Adrenal gland (tissue), 19 donors: ENCODE measurements at places on chromosomes 7 and 10.
A peak's percentile ranks its signal among the peaks of the same experiment; 100 is the strongest.

DNA sequence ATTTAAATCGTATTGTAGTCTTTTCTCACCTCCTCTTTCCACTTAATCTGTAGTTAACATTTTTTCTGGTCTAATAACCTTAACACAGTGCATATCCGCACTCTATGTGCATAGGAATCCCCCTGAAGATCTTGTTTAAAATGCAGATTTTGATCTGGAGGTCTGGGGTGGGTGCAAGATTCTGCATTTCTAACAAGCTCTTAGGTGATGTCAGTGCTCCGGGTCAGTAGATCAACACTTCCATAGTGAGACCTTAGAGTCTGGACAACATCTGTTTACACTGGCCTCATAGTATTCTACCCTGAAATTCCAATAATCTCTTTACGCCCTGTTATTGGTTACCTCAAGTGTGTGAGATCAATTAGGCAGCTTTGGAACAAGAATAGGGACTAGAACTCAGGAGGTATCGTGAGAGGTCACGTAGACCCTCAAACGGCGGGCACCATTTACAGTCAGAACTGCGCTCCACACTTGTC, 434 bp upstream of the PLEKHA8 start:
- no peak for DNase-seq
- no peak overlapping the region for H3K4me3 ChIP-seq
- H3K27me3 ChIP-seq = no peaks in the 10 kb centered on the region
- no peaks in the 10 kb centered on the region for H3K36me3 ChIP-seq
- peaks cover 15% of the 10 kb centered on the region for H3K4me1 ChIP-seq
- H3K27ac ChIP-seq = peak overlapping the region; percentile 92

DNA sequence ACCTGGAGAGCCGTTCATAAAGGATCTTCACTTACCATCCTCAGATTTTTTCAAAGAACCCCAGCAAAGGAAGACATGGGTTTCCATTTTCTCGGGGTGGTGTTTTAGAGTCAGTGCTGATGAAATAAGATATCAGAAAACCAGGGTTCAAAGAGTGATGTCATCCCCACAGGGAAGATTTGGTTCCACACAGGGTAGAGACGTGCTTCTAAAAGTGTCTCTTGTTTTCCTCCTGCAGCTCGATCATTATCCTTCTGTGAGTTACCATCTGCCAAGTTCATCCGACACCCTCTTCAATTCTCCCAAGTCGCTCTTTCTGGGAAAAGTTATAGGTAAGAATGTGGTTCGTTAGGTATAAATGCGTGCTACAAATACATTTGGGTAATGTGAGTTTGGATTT, 323.8 kb upstream of the C7orf33 start:
- DNase-seq = no peak
- no peak overlapping the region for H3K4me3 ChIP-seq
- peaks cover 7% of the 10 kb centered on the region for H3K4me1 ChIP-seq
- H3K36me3 ChIP-seq = no peaks in the 10 kb centered on the region

DNA sequence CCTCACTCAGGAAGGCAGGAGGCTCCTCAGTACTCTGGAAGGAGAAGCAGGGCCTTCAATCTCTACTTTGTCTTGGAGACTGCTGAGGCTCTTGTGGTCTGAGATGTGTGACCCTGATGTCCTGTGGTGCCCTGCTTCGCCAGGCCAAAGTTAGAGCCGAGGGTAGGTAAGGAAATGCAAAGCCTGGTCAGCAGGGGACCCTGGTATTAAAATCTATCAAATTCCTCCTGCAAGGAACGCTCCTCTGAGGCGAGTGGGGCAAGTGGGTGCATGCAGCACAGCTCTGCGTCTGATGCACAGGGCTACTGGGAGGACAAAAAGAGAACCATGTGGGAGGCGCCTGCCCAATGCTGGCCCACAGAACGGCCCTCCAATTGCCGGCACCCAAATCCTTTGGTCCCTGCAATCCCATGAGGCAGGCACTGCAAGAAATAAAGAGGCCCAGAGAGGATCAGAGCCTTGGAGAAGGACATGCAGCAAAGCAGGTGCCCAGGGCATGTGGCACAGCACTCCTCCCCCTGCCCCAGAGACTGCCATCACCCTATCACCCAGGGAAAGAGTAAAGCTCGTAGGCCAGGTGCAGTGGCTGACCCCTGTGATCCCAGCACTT, 23.1 kb upstream of the ZMIZ1 start:
- H3K36me3 ChIP-seq = no peaks in the 10 kb centered on the region
- no peak for DNase-seq
- no peaks in the 10 kb centered on the region for H3K27me3 ChIP-seq
- H3K27ac ChIP-seq = no peak overlapping the region
- H3K4me3 ChIP-seq = no peak overlapping the region

DNA sequence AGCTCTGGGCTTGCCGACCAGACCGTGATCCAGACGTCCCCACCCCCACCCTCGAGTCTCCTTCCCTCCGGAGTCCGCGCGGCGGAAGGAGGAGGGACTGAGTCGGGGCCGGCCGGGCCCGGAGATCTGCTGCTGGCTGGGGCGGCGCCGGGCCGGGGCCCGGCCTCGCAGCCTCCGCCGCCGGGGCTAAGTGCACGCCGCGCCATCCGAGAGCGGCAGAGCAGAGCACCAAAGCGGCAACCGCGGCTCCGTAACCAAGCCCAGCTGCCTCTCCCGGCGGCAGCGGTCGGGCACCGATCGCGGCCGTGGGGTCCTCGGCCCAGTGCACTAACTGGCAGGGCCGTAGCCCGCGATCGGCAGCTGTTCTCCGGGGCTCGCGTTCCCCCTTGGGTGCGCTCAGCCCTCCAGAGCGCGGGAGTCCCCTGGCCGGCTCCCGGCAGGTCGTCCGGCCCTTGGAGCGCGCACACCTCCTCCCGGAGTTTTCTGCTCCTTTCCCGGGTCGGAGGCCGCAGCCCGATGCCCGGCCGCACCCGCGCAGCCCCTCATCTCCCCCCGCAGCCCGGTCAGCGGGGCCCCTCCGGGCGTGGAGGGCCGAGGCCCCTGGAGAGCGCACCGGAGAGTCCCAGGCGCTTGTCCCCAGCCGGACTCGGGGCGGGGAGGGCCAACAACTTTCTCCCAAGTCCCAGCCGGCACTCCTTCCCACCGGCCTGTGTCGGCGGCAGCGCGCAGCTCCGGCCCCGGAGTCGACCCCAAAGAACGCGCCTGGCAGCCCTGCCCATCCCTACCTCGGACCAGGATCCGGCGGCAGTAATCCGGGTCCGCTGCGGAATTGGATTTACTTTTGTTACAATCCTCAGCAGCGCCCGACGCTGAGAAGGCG, 799 bp downstream of the VAX1 start:
- no peak overlapping the region for H3K4me3 ChIP-seq
- DNase-seq = no peak
- no peaks in the 10 kb centered on the region for H3K36me3 ChIP-seq
- peaks cover 15% of the 10 kb centered on the region for H3K4me1 ChIP-seq
- no peak overlapping the region for H3K27ac ChIP-seq
- peaks cover 94% of the 10 kb centered on the region for H3K27me3 ChIP-seq

- no peaks in the 10 kb centered on the region for H3K36me3 ChIP-seq
- H3K27me3 ChIP-seq = no peaks in the 10 kb centered on the region
- H3K27ac ChIP-seq = no peak overlapping the region
- no peak overlapping the region for H3K4me3 ChIP-seq
Measured at GRCh38 chr7:80997841-80998240, 79.0 kb upstream of the SEMA3C start.

- H3K27me3 ChIP-seq = no peaks in the 10 kb centered on the region
- H3K27ac ChIP-seq = no peak overlapping the region
- DNase-seq = no peak
- no peak overlapping the region for H3K4me3 ChIP-seq
Measured at GRCh38 chr7:29401769-29402168, 161.9 kb upstream of the PRR15 start.

DNA sequence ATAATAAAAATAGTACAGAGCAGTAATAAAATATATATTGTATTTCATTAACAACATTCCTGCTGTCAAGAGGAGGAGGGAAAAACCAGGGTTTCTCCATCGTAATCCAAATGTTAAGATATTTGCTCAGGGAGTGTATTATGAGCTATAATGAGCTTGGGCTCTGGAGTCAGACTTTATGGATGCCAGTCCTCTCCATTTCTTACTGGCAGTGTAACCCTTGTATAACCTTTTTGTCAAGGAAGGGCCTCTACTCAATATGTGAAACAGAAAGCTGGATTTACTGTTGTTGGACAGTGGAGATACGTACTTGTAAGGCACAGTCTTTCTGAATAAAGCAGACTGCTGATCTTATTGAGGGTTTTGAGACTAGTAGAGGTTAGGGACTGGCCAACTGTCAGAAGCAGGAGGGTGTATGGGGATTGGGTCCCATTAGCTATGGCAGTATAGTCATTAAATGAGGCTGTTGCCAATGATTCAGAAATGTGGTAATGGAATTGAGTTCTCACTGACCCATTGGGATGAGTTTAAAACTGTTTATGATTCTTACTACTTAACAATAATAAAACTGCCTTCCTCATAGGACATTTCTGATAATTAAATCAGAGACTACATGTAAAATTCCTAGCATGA, 56.5 kb downstream of the ZNF277 start:
- H3K4me1 ChIP-seq = peaks cover 30% of the 10 kb centered on the region
- H3K36me3 ChIP-seq = no peaks in the 10 kb centered on the region
- DNase-seq = no peak
- no peaks in the 10 kb centered on the region for H3K27me3 ChIP-seq

DNA sequence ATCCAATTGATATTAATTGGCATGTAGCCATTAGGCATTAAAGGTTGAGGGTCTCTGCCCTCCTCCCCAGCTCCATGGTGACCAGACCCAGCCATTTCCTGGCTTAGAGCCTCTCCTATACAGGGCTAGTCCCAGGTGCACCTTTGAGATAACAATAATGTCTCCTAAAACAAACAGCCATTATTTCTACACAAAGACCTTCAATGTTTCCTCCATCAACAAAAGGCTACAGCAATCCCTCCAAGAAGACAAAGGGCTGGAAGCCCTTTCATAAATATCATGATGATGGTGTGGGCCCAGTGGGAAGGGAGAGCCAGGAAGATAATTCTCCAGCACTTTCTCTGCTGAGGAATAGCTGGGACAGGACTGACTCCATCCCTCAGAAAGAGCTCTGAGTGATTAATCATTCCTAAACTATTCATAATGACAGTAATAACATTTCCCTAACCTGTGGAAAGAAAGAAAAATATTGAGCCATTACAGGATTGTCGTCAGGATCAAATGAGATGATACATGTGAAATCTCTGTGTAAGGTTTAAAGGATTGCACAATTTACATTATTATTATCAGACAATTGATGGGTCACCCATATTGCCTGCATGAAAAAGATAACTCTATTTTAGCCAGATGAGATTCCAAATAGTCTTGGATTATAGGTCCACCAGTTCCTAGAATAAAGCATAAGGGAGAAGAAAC, 10.2 kb downstream of the PKD2L1 start:
- peaks cover 36% of the 10 kb centered on the region for H3K27me3 ChIP-seq
- H3K4me3 ChIP-seq = no peak overlapping the region
- DNase-seq = no peak
- H3K36me3 ChIP-seq = no peaks in the 10 kb centered on the region

GRCh38 chr7:121994625-121995410, 121.9 kb downstream of the PTPRZ1 start:
- no peak overlapping the region for H3K27ac ChIP-seq
- no peaks in the 10 kb centered on the region for H3K4me1 ChIP-seq
- H3K4me3 ChIP-seq = no peak overlapping the region
- no peaks in the 10 kb centered on the region for H3K27me3 ChIP-seq
- no peaks in the 10 kb centered on the region for H3K36me3 ChIP-seq
- peak; percentile 70 for DNase-seq

- no peak overlapping the region for H3K4me3 ChIP-seq
- no peaks in the 10 kb centered on the region for H3K36me3 ChIP-seq
- H3K27ac ChIP-seq = no peak overlapping the region
- peaks cover 4% of the 10 kb centered on the region for H3K27me3 ChIP-seq
- no peak for DNase-seq
Measured at GRCh38 chr7:1654111-1654510, 16.0 kb upstream of the ELFN1 start.

DNA sequence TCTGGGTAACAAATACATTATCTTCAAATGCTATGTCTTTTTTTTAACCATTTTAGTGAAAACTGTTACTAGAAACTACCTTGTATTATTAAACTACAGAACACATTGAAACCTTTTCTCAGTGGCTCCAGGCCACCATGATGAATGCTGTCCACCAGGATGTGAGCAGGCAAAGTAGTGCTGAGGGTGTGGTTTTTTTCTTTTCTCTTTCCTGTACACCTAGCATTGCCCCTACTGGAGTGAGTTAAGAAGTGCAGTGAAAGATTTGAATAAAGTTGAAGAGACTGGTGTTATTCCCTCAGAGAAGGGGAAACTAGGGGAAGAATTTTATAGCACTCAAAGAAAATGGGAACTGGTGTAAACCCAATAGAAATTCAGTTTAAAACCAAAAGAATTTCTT, 120.0 kb upstream of the SAMD8 start:
- H3K27me3 ChIP-seq = no peaks in the 10 kb centered on the region
- no peak overlapping the region for H3K4me3 ChIP-seq
- no peak overlapping the region for H3K27ac ChIP-seq
- no peaks in the 10 kb centered on the region for H3K36me3 ChIP-seq
- peaks cover 17% of the 10 kb centered on the region for H3K4me1 ChIP-seq

GRCh38 chr10:33950206-33950605, 615.7 kb upstream of the NRP1 start:
- H3K36me3 ChIP-seq = no peaks in the 10 kb centered on the region
- H3K4me3 ChIP-seq = no peak overlapping the region
- no peak for DNase-seq
- H3K4me1 ChIP-seq = no peaks in the 10 kb centered on the region

DNA sequence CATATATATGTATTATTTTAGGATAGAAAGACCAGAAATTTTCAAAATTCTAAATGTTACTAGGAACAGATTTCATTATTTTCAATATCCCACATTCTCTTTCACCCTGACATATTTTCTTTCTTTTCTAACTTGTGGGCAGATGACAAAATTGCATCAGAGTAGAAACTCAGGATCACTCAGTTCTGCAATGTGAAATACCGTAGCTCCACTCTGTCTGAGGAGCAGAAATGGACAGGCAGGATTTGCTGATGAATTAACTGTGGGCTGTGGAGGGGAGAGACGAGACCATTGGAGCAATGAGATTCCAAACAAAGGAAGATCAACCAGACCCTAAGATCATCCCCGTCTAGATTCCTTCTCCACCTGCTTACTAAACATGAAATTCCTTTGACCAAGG, 37.0 kb upstream of the SVOPL start:
- no peaks in the 10 kb centered on the region for H3K36me3 ChIP-seq
- H3K27me3 ChIP-seq = no peaks in the 10 kb centered on the region
- H3K27ac ChIP-seq = no peak overlapping the region
- no peaks in the 10 kb centered on the region for H3K4me1 ChIP-seq
- no peak overlapping the region for H3K4me3 ChIP-seq
- DNase-seq = no peak

GRCh38 chr7:106568680-106569499, 92.1 kb downstream of the CCDC71L start:
- no peaks in the 10 kb centered on the region for H3K27me3 ChIP-seq
- no peaks in the 10 kb centered on the region for H3K36me3 ChIP-seq
- no peak for DNase-seq
- no peak overlapping the region for H3K4me3 ChIP-seq
